Suprapubic skin (tissue), 4 donors: ENCODE measurements at places on chromosomes 5 and 9.

DNA sequence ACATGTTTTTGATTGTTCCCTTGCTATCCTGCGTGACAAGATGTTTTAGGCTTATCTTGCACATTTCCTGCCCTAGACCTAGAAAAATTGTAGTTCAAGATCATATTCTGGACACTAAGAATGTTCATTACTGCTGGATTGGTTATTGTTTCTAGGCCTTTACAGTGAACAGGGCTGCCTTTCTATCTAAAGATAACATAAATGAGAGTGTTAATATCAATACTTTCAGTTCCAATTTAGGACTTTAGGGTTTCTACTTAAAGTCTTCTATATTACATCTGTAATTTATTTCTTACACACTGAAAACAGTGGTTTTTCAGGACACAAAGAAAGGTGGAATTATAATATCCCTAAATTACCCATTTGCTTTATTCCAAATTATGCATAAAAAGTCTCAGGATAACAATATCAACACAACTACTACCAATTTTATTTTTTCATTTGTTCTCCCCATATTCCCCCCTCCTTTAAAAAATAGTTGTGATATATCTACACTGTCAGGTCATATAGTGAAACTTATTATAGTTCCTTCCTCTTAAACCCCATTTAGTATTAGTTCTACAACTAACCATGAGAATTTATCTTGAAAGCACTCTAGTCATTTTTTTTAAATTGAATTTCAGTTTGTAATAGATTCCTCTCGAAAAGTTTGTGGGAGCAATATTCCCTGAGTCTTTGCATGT is 293.9 kb upstream of the RIOK2 start:
- DNase-seq: no peak
- no peak overlapping the region for H3K27ac ChIP-seq
- no peaks in the 10 kb centered on the region for H3K27me3 ChIP-seq
- no peak overlapping the region for H3K4me3 ChIP-seq

DNA sequence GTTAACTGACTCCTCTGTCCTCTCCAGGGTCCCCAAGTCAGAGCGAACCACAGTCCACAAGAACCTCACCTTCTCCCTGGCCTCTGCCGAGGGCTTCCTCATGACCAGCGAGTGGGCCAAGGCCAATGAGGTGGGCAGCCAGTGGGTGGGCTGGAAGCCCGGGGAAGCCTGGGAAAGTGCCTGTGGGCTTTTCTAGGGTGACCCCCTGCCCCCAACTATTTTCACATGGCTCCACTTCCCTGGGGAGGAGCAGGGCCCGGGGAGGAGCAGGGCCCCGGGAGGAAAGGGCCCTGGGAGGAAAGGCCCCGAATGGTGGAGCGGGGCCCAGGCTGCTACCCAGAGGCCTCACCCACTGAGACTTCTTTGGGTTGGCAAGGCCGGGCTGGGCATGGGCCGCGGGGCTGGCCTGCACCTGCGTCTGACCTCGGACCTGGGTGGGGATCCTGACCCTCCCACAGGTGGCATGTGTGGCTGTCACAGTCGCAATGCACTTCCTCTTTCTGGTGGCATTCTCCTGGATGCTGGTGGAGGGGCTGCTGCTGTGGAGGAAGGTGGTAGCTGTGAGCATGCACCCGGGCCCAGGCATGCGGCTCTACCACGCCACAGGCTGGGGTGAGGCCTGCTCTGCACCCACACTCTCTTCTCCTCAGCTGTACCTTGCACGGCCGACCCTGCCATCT is 17.9 kb downstream of the ADGRD2 start:
- peaks cover 12% of the 10 kb centered on the region for H3K27me3 ChIP-seq
- no peaks in the 10 kb centered on the region for H3K4me1 ChIP-seq
- no peak overlapping the region for H3K4me3 ChIP-seq
- H3K36me3 ChIP-seq: no peaks in the 10 kb centered on the region
- no peak for DNase-seq
- H3K27ac ChIP-seq: no peak overlapping the region

DNA sequence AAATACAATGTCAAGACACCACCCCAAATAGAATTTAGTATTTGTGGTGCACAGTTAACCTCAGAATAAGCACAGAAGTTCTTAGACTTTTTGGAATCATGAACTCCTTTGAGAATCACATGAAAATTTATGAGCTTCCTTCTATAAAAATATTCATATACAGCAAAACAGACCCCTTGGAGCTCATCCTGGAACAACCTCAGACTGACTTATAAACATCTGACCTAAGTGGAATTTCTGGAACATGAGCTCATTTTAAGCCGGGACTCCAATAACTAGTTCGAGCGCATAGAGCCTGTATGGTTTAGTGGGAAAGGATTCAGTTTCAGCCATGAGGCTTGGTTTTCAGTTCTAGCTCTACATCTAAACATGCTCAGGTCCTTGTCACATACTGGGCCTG is 192.3 kb downstream of the DEPDC1B start:
- H3K27ac ChIP-seq: no peak overlapping the region
- no peak for DNase-seq
- H3K27me3 ChIP-seq: no peaks in the 10 kb centered on the region
- no peaks in the 10 kb centered on the region for H3K36me3 ChIP-seq

DNA sequence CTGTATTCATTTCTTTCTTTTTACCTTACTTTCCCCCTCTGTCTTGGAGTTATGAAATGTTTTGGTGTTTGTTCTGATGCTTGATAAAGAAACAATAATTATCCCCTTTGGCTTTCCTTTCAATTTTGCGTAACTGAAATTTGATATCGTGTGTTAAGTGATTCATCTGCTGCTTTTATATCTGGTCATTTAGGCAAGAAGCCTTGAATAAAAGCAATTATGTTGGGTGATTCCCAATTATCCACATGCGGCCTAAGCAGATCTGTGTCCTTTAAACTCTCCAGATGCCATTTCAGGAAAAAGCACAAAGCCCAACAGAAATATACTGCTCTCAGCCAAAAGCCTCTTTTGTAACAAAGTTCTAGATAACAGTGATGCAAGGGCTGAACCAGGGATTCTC is 92.8 kb downstream of the TAF11L14 start:
- no peak for DNase-seq
- no peaks in the 10 kb centered on the region for H3K36me3 ChIP-seq
- no peaks in the 10 kb centered on the region for H3K27me3 ChIP-seq

DNA sequence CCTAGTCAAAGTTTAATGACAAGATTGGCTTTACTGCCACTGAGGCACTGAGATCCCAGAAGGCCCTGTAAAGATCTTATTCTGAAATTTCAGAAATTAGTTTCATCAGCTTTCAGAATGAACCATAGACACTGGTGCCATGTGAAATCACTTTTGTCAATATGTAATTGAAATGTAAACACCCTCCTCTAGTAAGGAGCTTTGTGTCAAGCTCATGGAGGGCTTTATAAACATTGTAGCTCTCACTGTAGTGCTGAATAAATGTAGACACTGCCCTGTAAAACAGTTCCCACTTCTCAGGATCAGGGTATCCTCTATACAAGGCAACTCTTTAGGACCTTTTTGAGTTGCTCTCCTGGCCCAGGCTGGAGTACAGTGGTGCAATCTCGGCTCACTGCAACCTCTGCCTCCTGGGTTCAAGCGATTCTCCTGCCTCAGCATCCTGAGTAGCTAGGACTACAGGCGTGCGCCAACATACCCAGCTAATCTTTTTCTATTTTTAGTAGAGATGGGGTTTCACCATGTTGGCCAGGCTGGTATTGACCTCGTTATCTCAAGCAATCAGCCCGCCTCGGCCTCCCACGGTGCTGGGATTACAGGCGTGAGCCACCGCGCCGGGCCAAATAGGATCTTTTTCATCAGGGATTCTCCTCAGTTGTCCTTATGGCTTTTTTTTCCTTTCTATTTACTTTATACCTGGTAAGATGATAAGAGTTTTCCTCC is 1823.9 kb upstream of the CDH9 start:
- H3K36me3 ChIP-seq: no peaks in the 10 kb centered on the region
- no peak for DNase-seq
- no peak overlapping the region for H3K27ac ChIP-seq
- H3K27me3 ChIP-seq: no peaks in the 10 kb centered on the region

GRCh38 chr9:130938652-130939404 is at the start of gene FIBCD1:
Gene FIBCD1 (minus strand): TSS chr9:130939247. CDS start chr9:130938607, 640 bp downstream.
- DNase-seq: no peak
- H3K4me1 ChIP-seq: peaks cover 30% of the 10 kb centered on the region
- peaks cover 100% of the 10 kb centered on the region for H3K27me3 ChIP-seq
- no peaks in the 10 kb centered on the region for H3K36me3 ChIP-seq

DNA sequence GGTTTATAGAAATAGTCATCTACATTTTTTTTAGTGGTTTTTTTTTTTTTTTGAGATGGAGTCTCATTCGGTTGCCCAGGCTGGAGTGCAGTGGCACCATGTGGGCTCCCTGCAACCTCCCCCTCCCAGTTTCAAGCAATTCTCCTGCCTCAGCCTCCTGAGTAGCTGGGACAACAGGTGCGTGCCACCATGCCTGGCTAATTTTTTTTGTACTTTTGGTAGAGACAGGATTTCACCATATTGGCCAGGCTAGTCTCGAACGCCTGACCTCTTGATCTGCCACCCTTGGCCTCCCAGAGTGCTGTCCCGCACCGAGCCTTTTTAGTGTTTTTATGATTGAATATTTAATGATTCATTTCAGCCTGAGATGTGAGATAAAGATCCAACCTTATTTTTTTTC is 27.3 kb downstream of the ANKRD33B start:
- no peaks in the 10 kb centered on the region for H3K27me3 ChIP-seq
- H3K27ac ChIP-seq: no peak overlapping the region
- no peaks in the 10 kb centered on the region for H3K36me3 ChIP-seq
- H3K4me3 ChIP-seq: no peak overlapping the region

DNA sequence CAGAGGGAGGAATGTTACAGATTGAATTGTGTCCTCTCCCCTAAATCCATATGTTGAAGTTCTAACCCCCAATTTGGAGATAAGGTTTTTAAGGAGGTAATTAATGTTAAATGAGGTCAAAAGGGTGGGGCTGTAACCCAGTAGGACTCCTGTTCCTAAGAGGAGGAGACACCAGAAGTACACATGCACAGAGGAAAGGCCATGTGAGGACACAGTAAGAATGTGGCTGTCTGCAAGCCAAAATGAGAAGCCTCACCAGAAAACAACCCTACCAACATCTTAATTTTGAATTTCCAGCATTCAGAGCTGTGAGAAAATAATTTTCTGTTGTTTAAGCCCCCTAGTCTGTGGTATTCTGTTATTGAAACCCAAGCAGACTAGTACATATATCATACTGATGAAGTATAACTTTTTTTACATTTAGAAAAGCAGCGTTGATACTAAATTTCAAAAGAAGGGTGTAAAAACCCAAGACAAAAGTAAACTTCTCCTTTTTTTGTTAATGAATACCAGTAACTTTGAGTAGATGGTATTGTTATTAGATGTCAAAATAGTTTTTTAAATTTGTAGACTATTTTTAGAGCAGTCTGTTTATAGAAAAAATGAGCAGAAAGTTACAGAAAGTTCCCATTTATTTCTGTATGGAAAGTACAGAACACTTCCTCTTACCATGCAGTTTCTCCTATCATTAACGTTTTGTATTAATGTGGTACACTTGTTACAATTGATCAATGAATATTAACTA is 25.1 kb downstream of the RNF180 start:
- DNase-seq: no peak
- no peaks in the 10 kb centered on the region for H3K27me3 ChIP-seq
- H3K4me3 ChIP-seq: no peak overlapping the region
- H3K27ac ChIP-seq: no peak overlapping the region
- no peaks in the 10 kb centered on the region for H3K36me3 ChIP-seq
- peaks cover 5% of the 10 kb centered on the region for H3K4me1 ChIP-seq

DNA sequence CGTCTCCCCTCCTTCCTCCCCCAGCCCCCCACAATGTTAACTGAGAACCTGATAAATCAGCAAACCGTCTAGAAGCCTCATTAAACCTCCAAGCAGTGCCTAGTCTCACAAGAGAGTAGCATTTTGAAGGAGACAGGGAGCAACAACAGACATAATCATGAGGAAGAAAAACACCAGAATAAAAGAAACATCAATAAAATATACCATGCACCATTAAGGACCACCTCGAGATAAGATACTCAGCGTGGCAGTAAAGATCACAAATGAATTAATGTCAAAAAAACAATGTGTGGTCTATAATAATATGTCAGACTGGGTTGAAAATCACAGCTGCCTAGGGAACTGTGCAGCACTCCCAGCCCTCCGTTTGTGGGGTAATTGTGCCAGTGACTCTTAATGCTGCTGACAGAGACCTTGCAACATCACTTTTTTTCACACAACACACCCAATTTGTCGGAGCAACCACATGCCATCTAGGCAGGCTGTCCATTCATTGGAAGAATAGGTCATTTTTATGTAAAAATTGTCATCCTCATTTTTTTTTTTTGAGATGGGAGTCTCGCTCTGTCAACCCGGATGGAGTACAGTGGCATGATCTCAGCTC is 450.8 kb upstream of the WWC1 start:
- H3K4me3 ChIP-seq: no peak overlapping the region
- no peak overlapping the region for H3K27ac ChIP-seq
- no peaks in the 10 kb centered on the region for H3K36me3 ChIP-seq
- DNase-seq: no peak
- no peaks in the 10 kb centered on the region for H3K4me1 ChIP-seq

- DNase-seq: no peak
- no peaks in the 10 kb centered on the region for H3K27me3 ChIP-seq
- H3K4me3 ChIP-seq: no peak overlapping the region
- no peaks in the 10 kb centered on the region for H3K36me3 ChIP-seq
- no peaks in the 10 kb centered on the region for H3K4me1 ChIP-seq
These were observed 86.8 kb downstream of the MELK start for GRCh38 chr9:36659500-36659899.

DNA sequence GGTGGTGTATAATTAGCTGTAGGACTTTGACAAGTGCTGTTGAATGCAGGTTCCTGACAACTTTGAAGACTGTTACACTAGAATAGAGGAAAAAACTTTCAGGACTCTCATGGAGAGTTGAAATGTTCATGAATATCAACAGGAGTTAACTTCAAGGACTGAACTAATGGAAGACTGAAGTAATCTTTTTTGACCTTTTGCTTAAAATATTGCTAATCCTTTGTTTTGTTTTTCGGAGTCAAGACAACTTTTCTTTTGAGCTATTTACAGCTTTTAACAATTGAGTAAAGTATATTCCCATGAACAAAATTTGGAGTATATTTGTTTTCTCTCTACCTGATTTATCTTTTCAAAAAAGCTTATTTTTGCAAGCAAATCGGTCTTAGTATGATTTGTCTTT is 34.1 kb upstream of the MTMR12 start:
- no peaks in the 10 kb centered on the region for H3K4me1 ChIP-seq
- no peaks in the 10 kb centered on the region for H3K27me3 ChIP-seq
- no peak for DNase-seq
- no peak overlapping the region for H3K27ac ChIP-seq
- no peaks in the 10 kb centered on the region for H3K36me3 ChIP-seq

GRCh38 chr5:58498340-58498942 is 7.2 kb downstream of the GAPT start:
- no peaks in the 10 kb centered on the region for H3K36me3 ChIP-seq
- no peaks in the 10 kb centered on the region for H3K4me1 ChIP-seq
- H3K27me3 ChIP-seq: no peaks in the 10 kb centered on the region
- no peak overlapping the region for H3K4me3 ChIP-seq

DNA sequence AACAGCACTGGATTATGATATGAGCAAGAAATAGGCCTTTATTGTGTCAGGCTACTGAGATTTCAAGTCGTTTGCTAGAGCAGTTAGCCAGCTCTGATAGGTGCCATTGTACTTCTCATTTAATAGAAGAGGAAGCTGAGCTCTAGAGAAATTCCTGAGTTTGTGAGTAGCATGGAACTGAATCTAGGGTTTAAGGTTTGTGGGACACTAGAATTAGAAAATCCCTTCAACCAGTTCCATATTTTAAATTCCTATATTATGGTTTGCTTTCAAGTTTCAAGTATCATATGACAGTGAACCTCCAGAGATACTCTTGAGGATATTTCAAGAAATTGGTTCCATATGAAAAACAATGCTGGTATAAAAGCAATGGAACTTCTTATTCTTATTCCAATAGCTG is 87.6 kb downstream of the ANKRD55 start:
- H3K27me3 ChIP-seq: no peaks in the 10 kb centered on the region
- no peak for DNase-seq
- H3K36me3 ChIP-seq: no peaks in the 10 kb centered on the region
- no peak overlapping the region for H3K4me3 ChIP-seq
